ENCODE measurements at places on chromosomes 1 and 21. TPM values are rescaled to one million over a fixed set of nuclear protein-coding genes. Genes with fewer than 3 reads are reported as not detected.

The TRPM2 gene
- total RNA-seq = 35.3 TPM

The MAP1LC3C gene
- 0.70 TPM for total RNA-seq

The TACSTD2 gene
- not detected for total RNA-seq

The TNFAIP8L2 gene
- 26.3 TPM for total RNA-seq

The MRAP gene
- total RNA-seq = not detected

The SPATA46 gene
- not detected for total RNA-seq

The SLC44A3 gene
- 1.7 TPM for total RNA-seq

The DLGAP3 gene
- total RNA-seq = 2.0 TPM

The FALEC gene
- total RNA-seq = not detected

DNA sequence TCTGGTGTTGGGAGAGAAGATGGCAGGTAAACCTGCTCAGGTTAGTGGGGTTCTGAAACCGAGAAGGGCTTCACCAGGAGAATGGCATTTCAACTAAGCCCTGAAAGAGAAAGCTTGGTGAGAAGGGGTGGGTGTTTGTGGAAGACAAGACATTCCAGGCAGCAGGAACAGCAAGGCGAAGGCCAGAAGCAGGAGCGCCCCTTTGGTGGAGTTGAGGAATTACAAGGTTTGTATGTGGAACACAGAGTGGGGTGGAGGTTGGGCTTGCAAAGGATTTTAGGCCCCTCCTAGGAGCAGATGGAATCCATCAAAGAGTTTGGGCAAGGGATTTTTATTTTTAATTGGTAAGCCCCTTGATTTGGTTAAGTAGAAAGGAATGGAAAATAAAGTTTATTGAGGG, 24.8 kb upstream of the ELOA start:
- H3K4me3 ChIP-seq = no peak overlapping the region
- H3K36me3 ChIP-seq = no peaks in the 10 kb centered on the region
- DNase-seq = peak; percentile 30
- H3K27me3 ChIP-seq = no peaks in the 10 kb centered on the region
- H3K4me1 ChIP-seq = peaks cover 8% of the 10 kb centered on the region

- H3K27me3 ChIP-seq = no peaks in the 10 kb centered on the region
- no peaks in the 10 kb centered on the region for H3K36me3 ChIP-seq
- H3K27ac ChIP-seq = no peak overlapping the region
- no peaks in the 10 kb centered on the region for H3K4me1 ChIP-seq
- no peak for DNase-seq
These were observed 40.2 kb downstream of the EXO1 start for GRCh38 chr1:241888232-241888631.

GRCh38 chr1:116574581-116575291, 3.9 kb upstream of the CD58 start:
- H3K27ac ChIP-seq = no peak overlapping the region
- H3K4me3 ChIP-seq = no peak overlapping the region
- H3K27me3 ChIP-seq = no peaks in the 10 kb centered on the region
- peaks cover 56% of the 10 kb centered on the region for H3K4me1 ChIP-seq
- H3K36me3 ChIP-seq = no peaks in the 10 kb centered on the region

DNA sequence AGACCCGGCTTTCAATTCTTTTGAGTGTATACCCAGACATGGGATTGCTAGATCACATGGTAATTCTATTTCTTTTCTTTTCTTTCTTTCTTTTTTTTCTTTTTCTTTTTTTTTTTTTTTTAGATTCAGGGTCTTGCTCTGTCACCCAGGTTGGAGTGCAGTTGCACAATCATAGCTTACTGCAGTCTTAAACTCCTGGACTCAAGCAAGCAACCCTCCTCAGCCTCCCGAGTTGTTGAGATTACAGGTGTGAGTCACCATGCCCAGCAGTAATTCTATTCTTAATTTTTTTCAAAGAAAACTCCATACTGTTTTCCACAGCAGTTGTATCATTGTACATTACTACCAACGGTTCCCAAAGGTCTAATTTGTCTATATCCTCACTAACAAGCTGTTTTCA, 13.5 kb upstream of the RNF186 start:
- H3K4me3 ChIP-seq = no peak overlapping the region
- H3K27me3 ChIP-seq = peaks cover 34% of the 10 kb centered on the region
- H3K36me3 ChIP-seq = no peaks in the 10 kb centered on the region

- H3K27me3 ChIP-seq = no peaks in the 10 kb centered on the region
- DNase-seq = peak; percentile 83
- H3K4me1 ChIP-seq = peaks cover 28% of the 10 kb centered on the region
- H3K4me3 ChIP-seq = peak overlapping the region; percentile 95
- H3K36me3 ChIP-seq = no peaks in the 10 kb centered on the region
These were observed 1.4 kb upstream of the ARF1 start for GRCh38 chr1:228081144-228081543.

DNA sequence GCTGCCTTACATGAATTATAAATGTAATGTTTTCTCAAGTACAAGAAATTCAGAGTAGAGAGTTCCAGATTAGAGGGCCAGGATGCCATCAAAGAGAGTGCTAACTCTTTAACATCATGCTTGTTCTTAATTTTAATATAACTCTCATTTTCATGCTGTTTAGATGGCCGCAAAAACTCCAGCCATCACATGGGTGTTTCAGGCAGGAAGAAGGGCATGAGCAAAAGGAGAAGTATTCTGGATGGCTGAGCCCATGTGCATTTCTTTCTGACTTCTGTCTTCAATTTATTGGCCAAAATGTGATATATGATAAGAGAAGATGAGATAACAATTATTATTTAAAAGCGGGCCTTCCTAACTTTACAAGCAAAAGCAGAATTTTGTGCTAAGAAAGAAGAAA, 1328.6 kb downstream of the MRPL39 start:
- DNase-seq = no peak
- no peak overlapping the region for H3K4me3 ChIP-seq
- H3K4me1 ChIP-seq = peaks cover 7% of the 10 kb centered on the region
- no peak overlapping the region for H3K27ac ChIP-seq

DNA sequence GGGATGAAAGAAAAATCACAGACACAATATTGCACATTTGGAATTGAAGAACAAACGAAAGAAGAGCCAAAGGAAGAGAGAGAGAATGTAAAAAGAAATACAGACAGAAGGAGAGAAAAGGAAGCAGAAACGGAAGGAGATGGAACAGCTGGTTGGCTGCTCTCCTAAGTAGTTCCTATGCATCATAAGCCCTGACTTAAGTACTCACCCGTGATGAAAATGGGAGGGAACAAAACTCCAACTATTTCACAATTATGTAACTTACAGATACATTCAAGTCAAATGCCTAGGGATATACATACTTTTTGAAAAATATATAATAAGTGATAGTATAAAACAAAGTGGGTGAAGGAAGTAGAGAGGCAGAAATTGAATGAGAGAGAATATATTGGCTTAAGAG, 88.5 kb downstream of the TTLL7 start:
- H3K36me3 ChIP-seq = no peaks in the 10 kb centered on the region
- H3K27me3 ChIP-seq = no peaks in the 10 kb centered on the region
- no peak for DNase-seq
- H3K4me3 ChIP-seq = no peak overlapping the region
- H3K4me1 ChIP-seq = no peaks in the 10 kb centered on the region

DNA sequence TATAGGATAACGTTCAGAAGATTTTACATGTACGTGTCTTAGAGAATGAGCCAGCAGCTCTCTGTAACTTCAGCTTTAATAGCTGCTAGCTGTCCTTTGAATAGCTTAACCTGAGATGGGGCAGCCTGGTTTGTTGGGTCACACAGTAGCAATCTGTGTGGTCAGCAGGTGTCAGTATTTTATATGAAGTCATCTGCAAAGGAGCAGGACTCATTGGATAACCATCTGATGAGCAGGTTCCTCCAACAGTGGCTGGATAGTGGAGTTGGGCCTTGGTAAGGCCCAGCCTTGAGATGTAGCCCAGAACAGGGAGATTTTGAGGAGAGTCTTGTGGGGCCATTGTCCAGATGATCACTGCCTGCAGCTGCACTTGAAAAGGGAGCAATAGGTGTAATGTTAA, 6.4 kb downstream of the GSTM5 start:
- H3K4me3 ChIP-seq = no peak overlapping the region
- H3K27ac ChIP-seq = no peak overlapping the region
- H3K36me3 ChIP-seq = no peaks in the 10 kb centered on the region
- no peaks in the 10 kb centered on the region for H3K27me3 ChIP-seq
- no peaks in the 10 kb centered on the region for H3K4me1 ChIP-seq
- no peak for DNase-seq

DNA sequence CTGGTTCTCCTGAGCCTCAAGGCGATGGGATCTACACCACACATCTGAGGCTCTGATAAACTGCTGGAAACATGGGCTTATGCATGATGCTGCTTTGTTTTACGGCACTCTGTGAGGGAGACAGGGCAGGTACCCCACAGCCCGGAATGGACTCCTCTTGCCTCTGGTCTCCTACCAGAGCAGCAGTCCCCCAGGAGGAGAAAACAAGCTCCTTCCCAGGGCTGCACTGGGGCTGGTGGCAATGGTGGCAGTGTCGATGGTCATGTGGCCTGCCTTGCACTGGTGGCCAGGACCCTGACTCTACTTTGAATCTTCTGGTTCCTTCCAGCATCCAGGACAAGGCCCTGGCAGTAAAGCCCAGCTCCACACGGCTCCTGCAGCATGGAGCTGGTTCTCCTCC, 79.4 kb downstream of the TOMM20 start:
- no peak overlapping the region for H3K4me3 ChIP-seq
- H3K36me3 ChIP-seq = no peaks in the 10 kb centered on the region
- no peaks in the 10 kb centered on the region for H3K27me3 ChIP-seq
- H3K4me1 ChIP-seq = peaks cover 15% of the 10 kb centered on the region

DNA sequence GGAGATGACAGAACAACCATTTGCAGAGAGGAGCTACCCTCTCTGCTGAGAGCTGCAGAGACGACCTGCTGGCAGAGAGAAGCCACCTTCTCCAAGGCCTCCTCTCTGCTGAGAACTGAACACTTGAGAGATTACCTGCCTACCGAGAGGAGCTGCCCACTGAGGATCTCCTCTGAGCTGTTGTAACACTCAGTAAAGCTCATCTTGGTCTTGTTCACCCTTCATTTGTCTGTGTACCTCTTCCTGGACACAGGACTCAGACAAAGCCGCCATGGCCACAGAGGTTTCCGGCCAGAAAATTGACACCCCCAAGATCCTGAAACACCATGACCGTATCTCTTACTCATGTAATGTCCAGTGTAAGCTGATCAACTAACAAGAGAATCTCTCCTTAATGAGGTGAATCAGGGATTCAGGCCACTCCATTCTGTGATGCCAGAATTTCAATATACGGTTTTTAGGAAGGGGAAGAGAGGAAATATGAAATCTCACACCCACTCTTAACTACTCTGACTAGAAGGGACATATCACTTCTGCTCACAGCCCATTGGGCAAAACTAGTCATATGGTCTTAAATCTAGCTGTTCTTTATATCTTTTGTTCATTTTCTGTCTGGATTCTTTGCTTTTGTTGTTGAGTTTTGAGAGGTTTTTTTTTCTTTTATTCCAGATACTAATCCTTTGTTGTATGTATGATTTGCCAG, 83.8 kb downstream of the RHOU start:
- DNase-seq = no peak
- H3K27ac ChIP-seq = no peak overlapping the region
- H3K4me3 ChIP-seq = no peak overlapping the region
- no peaks in the 10 kb centered on the region for H3K27me3 ChIP-seq
- H3K36me3 ChIP-seq = no peaks in the 10 kb centered on the region
- H3K4me1 ChIP-seq = no peaks in the 10 kb centered on the region

DNA sequence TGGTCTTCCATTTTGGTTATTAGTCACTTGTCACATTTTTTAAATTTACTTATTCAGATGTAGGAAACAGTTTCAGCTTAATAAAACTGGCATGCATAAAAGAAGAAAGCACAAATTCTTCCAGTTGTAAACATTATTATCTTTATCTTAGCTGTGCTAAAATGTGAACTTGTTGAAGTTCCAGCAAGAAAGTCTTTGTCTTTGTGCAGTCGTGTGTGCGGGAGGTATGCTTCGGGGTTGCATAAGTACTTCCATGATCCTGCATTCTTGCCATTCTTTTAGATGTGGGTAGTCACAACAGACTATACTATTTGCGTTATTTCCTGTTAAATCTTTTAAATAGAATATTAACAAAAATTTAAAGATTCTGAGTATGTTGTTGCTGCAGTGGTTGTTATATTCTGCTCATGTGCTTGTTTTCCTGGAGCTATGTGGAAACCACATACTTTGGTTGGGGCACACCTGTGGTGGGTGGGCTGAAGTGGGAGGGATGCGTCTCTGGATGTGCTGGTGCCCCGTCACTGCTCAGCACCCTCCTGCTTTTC, 49.9 kb downstream of the CBS start:
- H3K4me3 ChIP-seq = no peak overlapping the region
- H3K27me3 ChIP-seq = no peaks in the 10 kb centered on the region
- H3K27ac ChIP-seq = no peak overlapping the region
- H3K4me1 ChIP-seq = no peaks in the 10 kb centered on the region
- H3K36me3 ChIP-seq = peaks cover 78% of the 10 kb centered on the region
- peak; percentile 24 for DNase-seq

- peaks cover 98% of the 10 kb centered on the region for H3K4me1 ChIP-seq
- H3K36me3 ChIP-seq = no peaks in the 10 kb centered on the region
- no peaks in the 10 kb centered on the region for H3K27me3 ChIP-seq
- no peak for DNase-seq
- H3K27ac ChIP-seq = peak overlapping the region; percentile 82
These were observed 153.5 kb downstream of the RERE start for GRCh38 chr1:8663915-8664329.

DNA sequence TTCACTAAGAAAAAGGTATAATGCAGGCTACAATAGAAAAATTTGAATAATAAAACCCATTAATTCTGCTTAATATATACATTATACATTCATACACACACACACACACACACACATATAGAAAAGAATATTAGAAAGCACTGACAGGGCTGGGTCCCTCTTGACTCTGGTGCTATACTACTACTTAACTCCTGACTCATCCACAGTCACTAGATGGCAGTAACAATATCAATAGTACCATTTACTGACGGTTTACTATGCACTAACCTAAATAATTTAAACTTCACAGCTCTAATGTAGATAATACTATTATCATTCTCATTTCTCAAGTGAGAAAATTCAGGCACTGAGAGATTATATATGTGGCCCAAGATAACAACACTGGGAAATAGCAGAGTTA, 87.5 kb downstream of the COP1 start:
- DNase-seq = no peak
- H3K27me3 ChIP-seq = no peaks in the 10 kb centered on the region
- no peak overlapping the region for H3K4me3 ChIP-seq
- peaks cover 7% of the 10 kb centered on the region for H3K36me3 ChIP-seq
- no peaks in the 10 kb centered on the region for H3K4me1 ChIP-seq
- H3K27ac ChIP-seq = no peak overlapping the region

- H3K36me3 ChIP-seq = no peaks in the 10 kb centered on the region
- no peak overlapping the region for H3K4me3 ChIP-seq
- H3K27ac ChIP-seq = no peak overlapping the region
- H3K4me1 ChIP-seq = no peaks in the 10 kb centered on the region
- peaks cover 23% of the 10 kb centered on the region for H3K27me3 ChIP-seq
- DNase-seq = no peak
These were observed 61.8 kb upstream of the GRHL3 start for GRCh38 chr1:24257373-24257772.

Data from spleen (tissue), 13 donors.